GM12865 (cell line): ENCODE measurements at places on chromosomes 4 and X.

DNA sequence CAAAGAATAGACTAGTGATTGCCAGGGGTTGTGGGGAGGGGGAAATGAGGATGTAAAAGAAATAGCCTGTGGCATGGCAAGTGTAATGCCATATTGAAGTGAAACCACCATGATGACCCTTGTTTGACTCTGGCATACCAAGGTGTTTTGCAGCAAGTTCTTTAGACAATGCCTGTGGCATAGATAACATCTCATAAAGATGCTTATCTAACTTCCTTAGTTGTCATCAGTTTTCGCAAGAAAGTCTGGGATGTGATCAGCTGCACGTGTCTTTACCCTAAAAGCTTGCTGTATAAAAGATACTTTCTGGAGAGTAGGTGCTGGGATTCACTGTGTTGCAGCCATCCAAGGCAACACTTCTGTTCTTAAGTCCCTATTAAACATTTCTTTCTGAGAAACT, 176.1 kb upstream of the MAGEB16 start:
- no peak for DNase-seq

GRCh38 chr4:77385124-77385969, 220.3 kb upstream of the CXCL13 start:
- DNase-seq = peak; percentile 69

- no peak for DNase-seq
Measured at GRCh38 chr4:78481180-78481579, 70.4 kb upstream of the ANXA3 start.

GRCh38 chr4:148273501-148273986, 168.7 kb downstream of the NR3C2 start:
- no peak for DNase-seq

DNA sequence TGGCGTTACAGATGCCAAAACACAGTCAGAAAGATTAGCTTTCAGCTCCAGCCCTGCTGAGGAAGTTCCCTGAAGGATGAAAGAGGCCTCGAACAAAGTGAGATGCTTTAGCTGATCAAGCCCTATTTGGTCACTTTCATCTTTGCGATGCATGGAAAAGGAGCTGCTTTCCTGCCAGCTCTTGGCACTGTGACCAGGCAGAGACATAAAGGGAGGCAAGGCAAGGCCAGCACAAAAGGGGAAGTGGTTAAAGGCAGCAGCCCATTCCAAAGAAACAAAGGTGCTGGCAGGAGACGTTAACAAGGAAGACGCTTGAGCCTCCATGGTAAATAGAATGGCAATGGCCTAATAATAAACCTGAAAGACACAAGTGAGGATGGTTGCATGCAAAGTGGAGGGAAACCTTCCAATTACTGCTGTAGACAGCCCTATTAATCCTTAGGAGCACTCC, 617.1 kb upstream of the INTU start:
- no peak for DNase-seq

DNA sequence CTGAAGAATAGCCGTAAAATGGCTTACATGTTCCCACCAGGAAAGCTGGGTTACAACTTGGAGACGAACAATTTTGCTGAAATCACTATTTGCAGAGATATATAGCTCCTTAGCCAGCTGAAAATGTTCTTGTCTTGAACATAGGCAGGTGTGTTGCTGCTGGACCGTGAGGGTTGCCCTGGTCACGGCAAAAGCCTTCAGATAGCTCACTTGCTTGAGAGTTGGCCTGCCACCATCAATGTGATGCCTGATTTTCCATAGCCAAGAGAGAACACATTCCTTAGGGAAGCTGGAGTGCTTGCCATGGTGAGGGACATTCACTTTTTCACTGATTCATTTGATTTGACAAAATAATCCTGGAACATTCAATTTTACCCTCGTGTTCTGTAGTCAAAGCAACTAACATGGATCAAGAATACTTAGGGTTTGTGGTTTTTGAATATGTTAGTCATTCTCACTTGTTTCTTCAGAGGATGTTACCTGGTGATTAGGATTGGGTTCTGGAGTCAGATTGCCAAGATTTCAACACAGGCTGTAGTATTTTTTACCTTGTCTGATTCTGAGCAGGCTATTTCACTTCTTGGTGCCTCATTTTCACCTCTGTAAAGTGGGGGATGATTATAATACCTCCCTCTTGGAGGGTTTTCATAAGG, 536.9 kb downstream of the RAPGEF2 start:
- no peak for DNase-seq

DNA sequence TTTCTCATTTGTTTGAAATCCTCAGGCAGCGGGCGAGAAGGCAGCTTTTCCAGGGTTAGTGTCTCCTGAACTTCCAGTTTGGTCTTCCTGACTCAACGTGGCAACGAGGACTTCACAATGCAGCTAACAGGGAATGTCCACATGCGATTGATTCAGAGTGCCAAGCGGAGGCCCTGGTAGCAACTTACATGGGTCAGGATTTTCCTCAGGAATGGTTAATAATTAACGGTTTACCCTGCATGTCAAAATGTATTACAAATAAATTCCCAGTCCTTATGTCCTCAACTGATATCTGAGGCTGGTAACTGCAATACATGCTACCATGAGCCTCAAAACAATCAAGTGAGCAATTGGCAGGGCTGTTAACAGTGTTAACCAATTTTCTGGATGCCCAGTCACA, 67.2 kb downstream of the MAP3K15 start:
- no peak for DNase-seq

GRCh38 chr4:125808570-125808969, 493.8 kb downstream of the FAT4 start:
- no peak for DNase-seq
